PC-3 (cell line): ENCODE measurements at places on chromosomes 1 and 21.

DNA sequence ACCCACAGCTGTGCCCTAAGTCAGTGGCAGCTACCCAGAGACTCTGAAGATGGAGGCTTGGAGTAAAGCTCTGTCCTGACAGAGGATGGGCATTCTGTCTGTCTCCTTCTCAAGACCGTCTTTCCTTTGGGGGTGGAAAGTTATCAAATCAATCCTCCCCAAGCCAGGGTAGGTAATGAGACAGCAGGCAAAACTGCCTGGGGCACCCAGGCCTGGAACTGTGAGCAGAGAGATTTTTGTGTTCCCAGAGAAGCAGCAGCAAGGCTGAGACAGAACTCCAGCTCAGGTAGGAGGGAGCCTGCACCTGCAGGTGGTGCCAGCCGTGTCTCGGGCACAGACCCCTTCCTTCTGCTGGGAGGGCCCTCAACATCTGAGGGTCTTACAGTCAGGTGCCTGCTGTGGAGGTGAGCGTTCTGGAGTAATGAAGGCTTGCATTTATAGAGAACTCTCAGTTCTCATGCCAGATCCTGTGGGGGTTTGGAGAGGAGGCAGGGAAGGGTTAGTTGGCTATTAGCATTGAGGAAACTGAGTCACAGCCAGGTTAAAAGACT is 95.6 kb downstream of the RIPK4 start:
- DNase-seq = no peak

- no peak for DNase-seq
Measured at GRCh38 chr1:1946540-1946939, 27.5 kb upstream of the TMEM52 start.

DNA sequence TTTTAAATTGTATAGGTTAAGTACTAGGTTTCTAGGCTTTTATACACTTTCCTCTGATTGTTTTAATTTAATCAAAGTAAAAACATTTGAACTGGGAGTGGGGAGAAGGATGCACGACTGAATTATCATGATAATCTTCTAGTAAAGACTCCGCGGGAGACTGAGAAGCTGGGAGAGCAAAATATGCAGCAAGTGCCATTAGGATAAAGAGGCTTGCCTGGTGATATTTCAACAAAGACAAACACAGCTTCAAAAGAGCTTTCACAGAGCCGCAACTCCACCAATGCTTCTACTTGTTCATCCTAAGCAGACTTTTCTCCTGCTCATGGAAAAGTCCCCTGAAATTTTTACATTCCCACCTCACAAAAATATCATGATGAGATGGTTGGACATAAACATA is 239.0 kb upstream of the PTBP2 start:
- no peak for DNase-seq

GRCh38 chr1:197526736-197527371 is 248.4 kb downstream of the DENND1B start:
- peak; percentile 43 for DNase-seq

GRCh38 chr1:94042388-94042787 is 78.6 kb downstream of the ABCA4 start:
- DNase-seq = no peak

GRCh38 chr21:17725339-17725738 is 93.8 kb downstream of the C21orf91 start:
- peak; percentile 16 for DNase-seq
